CD4-positive, alpha-beta T cell treated with Interleukin-2 at 100 ng/mL for 4 hours (primary cell): ENCODE measurements at places on chromosomes 4 and X.

DNA sequence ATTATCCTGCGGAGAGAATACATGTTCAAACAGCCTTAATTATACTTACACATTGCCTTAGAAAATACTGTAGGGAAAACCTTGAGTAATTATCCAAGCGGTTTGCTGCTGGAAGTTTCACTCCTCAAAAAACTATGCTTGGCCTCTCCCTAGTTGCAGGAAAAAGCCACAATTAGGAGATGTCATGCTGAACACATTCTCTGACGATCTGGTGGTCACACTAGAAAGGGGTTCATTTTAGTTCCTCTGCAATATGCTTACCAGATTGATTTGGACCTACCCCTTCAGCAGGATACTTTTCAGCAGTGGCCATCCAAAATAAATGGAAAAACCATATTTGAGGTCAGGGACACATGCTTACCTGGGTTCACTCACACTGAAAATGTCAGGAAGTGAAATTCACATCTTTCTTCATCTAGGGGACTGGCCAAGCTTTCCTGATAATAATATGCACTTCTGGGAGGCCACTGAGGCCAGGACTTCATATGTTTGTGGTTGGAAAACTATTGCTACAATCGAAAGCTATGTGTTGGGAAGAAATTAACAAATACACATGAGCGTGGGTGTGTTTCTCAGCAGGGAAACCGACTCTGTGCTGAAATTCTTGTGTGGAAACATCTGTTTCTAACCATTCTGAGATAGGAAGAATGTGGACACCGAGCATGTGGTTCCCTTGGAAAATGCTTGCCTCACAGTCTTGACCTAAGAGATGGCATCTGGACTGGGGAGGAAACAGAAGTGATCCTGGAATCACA is 68.8 kb downstream of the ATXN3L start:
- no peak for DNase-seq

DNA sequence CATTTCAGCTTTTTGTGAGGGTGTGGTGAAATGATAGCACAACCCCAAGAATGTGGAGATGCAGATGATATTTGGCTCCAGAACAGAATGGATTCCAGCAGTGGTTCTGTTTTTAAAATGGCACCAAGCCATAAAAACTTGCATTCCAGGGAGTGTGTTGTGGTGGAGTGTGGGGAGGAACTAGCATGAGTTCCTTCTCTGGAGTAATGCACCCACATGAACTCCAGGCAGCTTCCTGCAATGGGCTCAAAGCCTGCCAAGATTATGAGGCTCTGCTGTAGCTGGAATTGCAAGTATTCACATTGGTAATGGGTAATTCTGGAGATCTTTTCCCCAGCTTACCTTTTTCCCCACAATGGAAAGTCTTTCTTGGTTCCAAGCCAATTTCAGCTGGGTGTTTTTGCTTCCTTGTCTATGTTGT is 161.4 kb downstream of the RAB28 start:
- no peak for DNase-seq

DNA sequence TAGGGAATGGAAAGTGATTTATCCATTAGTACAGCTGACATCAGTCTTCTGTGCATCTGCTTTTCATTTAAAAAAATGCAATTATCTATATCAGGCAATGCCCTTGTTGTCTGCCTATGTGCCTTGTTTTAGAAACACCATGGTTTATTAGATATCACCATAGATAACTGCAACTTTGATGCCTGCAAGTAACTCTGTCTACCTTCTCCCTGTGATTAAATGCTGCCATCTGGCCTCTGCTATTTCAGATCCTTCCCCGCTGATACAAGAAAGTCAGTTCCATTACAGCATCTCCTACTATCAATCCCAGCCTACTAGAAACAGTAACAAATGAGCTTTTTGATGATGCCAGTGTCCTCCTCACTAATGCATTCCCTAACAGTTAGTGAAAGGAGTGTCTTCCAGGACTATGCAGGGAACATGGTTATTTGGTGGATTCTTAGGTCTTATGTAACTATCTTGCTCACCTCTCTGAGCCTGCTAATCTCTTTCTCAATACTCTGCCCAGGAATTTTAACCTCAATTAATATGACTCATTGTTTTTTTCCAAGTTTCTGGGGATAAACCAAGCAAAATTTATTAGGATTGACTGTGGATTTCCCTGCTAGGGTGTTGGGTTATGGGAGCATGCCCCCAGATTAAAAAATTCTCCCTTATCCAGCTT is 444.9 kb downstream of the RAPGEF2 start:
- no peak for DNase-seq

- no peak for DNase-seq
Observed at GRCh38 chrX:68647156-68647957, at the start of gene STARD8. Gene STARD8 (plus strand): TSS chrX:68647666. CDS start chrX:68647883, 217 bp downstream.

DNA sequence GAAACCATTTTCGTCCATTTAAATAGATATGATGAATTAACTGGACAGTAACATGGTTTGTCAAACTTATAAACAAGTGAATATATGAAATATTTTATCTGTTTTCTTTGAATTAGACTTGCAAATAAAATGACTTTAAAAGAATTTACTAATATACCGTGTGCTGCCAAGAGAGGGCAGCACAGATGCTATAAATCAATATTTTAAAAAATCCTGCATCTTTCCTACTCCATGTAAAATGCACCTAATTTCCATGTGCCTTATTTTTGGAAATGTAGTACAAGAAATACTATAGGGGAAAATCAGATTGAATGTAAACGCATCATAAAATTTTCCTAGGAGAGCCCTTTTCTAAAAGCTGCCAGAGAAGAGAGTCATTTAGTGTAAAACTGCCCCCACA is 62.2 kb downstream of the PRKX start:
- DNase-seq, result peak; percentile 18

- no peak for DNase-seq
Observed at GRCh38 chrX:17878028-17878670, 17.1 kb upstream of the RAI2 start.

DNA sequence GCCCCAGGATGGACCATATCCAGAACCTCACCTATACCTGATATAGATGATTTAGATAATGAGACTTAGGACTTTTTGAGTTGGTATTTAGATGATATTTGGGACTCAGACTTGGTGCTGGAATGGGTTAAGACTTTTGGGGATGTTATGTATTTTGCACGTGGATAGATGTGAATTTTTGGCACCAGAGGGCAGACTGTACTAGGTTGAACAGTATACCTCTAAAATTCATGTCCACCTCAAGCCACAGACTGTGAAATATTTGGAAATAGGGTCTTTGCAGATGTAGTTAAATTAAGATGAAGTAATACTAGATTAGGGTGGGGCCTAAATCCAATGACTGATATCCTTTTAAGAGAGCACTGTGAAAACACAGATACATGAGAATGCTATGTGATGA is 15.6 kb downstream of the RBM41 start:
- DNase-seq, result no peak

DNA sequence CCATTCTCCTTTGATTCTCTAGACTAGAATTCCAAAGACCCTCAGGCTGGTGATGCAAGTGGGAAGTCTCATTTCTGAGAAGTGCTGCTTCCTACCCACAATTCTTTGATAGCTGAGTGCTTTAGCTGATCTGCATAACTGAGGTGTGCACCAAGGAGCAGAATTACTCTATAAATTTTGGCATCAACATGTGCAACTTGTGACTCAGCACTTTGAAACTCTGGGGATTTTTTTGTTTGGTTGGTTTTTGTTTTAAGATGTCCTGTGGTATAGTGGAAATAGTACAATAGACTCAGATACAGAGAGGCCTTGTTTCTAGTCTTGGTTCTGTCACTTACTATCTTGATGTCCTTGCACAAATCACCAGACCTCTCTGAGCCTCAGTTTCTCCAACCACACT is 148.4 kb downstream of the AR start:
- DNase-seq, result no peak

GRCh38 chr4:85498068-85498733 is 23.3 kb downstream of the ARHGAP24 start:
- DNase-seq, result no peak

DNA sequence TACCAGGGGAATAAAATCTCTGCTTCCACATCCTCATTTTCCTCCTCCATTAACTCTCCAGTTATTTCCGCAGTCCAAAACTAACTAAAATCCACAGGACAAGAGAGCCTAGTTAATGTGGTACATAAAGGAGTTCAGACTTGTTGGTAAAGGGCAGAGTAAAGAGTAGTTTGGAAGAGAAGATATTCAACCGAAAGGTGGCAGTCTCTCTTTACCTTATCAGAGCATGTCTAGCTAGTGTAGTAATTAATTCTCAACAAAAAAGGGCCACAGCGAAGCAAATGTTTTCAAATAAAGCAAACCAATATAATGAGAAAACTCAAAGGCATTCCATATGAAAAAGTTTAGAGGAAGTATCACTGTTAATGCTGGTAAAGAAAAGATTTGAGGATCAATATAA is 286.5 kb downstream of the GLUD2 start:
- DNase-seq, result no peak

DNA sequence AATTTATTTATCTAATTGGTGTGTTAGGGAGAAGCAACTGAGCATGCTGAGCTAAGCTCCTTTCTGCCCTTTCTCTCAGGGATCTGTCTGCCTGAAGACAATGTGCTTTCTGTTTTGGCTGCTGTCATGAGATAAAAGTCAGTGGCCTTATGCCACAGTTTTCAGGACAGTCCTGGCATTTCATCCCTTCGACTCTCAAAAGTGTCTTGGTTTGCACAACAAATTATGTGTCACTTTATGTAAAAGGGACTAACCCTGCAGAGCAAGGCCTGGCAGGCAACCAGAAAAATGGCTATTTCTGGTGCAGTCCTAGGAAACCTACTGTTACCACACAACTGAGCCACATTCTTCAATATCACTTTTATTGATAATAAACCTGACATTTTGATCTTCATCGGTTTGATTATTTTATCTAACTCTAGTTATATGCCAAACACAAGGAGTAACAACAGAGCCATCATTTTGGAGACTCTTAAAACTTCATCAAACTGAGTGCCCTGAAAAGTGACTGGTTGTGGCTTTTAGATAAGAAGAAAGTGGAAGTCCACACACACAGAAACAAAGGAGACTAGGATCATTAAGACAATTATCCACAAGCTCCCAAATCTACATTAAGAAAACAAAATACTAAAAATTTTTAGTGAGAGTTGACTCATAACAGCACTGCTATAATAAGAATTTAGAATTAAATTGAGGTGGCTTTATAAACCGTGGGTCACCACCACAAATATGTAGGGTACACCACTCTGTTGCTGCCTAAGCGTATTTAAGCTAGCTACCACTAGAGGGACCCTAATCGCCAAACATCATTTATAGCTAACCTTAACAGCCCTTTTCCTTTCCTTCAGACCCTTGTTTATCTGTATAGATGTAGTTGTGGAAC is 95.9 kb upstream of the PTPN13 start:
- peak; percentile 45 for DNase-seq

GRCh38 chrX:69506617-69507499 is 2.7 kb downstream of the NALF2 start:
- DNase-seq, result no peak
